ENCODE measurements at places on chromosomes 5 and 9.

- DNase-seq, result peak; percentile 56
Observed at GRCh38 chr9:31908158-31908890, 476.1 kb upstream of the ACO1 start.

DNA sequence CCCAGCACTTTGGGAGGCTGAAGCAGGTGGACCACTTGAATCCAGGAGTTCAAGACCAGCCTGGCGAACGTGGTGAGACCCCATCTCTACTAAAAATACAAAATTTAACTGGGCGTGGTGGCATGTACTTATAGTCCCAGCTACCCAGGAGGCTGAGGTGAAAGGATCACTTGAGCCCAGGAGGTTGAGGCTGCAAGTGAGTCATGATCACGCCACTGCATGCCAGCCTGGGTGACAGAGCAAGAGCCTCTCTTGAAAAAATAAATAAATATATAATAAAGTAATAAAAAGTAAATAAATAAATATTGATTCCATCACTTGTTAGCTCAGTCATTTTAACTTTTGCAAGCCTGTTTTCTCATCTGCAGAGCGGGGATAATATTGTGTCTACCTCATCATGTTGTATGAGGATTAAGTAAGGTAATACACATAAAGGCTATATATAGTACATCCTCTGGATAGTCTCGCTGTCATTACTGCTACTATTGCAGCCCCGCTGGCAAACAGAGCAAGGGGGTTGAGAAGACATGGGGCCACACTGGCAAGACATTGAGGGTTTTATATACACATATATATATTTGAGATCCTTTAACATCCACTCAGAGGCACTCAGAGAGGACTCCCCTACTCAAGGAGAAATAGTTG, 210.9 kb downstream of the C9orf152 start:
- no peak for DNase-seq

DNA sequence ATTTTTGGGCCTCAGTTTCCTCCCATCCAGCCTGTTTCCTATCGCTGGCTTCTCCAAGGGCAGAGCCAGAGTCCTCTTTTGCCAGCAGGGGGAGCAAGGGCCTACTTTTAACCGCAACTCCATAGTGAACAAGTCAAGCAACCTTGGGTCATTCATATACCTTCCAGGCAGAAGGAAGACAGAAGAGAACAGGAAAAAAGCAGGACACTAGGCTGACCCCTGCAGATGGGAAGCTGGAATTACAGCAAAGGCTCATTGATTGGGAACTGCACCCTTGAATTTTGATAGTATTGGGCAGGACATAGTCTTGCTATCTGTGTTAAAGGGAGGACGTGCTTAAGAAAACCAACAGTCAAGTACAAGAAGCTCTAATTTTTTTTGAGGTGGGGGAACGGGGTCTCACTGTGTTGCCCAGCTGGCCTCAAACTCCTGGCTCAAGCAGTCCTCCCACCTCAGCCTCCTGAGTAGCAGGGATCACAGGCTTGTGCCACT, 30.1 kb downstream of the QRFP start:
- peak; percentile 78 for DNase-seq

DNA sequence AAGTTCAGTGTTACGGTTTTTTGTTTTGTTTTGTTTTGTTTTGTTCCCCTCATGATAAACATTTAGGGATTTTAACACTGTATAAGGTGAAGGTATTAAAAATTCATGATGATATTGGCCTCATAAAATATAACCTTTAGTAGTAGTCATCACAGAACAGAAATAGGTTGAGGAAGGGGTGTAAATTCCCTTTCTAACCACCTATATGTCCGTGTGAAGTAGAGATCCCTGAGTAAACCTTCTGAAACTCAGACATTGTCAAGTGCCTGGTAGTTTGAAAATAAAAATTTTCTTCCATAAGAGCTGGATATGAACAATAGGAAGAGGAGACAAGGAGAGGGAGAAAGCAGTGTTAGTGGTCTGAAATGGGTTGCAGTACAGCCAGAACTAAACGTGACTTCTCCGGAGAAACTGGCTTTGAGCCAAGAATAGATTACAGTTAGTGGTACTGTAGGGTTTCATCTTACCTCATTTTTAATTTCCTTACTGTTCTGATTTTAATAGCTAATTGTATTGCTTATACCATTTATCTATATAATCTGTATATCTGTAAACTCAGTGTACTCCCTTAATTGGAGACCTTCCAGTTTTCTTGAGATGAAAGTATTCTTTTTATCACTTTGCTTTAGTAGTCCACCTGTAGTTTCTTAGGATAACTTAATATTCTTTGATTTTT, 18.3 kb downstream of the UGCG start:
- DNase-seq, result no peak

GRCh38 chr9:115849679-115850412, 303.7 kb upstream of the PAPPA start:
- DNase-seq, result no peak

- DNase-seq, result no peak
Observed at GRCh38 chr9:68418259-68418845, 61.9 kb downstream of the PGM5 start.

GRCh38 chr5:67353500-67354450, 157.2 kb upstream of the CD180 start:
- DNase-seq, result peak; percentile 70

DNA sequence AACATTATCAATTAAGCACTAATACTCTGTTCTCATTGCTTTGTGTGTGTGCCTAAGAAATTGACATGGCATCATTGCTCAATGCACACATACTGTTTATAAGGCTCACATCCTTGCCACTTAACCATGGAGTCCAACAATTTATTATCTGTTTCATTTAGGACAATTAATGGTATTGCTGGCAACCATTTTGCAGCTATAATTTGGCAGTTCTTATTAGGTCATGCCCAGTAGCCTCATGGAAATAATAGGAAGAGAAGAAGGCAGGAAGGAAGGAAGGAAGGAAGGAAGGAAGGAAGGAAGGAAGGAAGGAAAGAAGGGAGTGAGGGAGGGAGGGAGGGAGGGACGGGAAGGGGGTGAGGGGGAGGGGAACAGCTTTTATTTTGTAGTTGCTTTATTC, 285.5 kb upstream of the SLC24A2 start:
- no peak for DNase-seq

- DNase-seq, result no peak
Observed at GRCh38 chr9:19965336-19965735, 176.5 kb upstream of the SLC24A2 start.

DNA sequence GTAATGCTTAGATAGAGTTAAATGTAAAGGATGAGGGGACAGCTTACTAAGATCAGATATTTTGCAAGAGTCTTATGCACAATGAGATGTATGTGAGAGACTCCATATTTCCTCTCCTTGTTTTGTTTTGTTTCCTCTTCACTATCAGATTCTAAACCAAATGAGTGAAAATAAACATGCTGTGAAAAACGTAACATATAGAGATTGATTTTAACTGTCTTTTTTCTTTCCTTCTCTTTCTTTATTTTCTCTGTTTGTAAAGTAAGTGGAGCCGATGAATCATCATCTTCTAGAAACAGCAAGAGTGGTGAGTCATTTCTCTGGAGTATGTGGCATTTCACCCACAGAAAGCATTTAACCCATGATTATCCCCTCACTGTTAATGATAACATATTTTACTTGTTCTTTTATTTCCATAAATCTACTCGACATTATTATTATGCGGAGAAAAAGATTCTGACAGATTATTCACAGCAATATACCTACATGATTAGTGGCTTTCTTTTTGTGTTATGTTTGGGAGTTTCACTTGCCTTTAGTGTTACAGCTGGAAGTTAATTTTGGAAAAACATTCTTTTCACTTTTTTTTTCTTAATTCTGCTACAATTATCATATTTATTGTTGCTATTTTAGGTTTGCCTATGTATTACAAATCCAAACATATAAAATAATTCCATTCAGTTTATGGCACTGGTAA, 2.1 kb upstream of the ANXA1 start:
- DNase-seq, result peak; percentile 48

GRCh38 chr9:96688187-96688586, 33.1 kb upstream of the PRXL2C start:
- DNase-seq, result no peak

DNA sequence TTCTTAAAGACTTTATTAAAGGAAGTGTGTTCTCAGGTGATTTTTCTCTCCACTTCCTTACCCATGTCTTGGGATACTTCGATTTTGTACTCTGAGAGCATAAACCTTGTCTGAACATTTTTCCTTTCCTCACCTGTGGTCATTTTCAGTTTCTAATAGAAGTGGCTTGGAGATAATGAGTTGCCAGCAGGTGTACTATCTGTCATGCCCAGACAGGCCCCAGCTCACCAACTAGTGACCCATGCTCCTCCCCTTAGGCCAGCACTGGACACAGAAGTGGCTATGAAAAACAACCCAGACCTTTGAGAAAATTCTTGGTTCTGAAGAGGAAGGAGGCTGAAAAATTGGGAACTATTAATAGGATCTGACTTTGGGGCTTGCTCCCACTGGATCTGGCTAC, 49.2 kb upstream of the SMIM32 start:
- no peak for DNase-seq

DNA sequence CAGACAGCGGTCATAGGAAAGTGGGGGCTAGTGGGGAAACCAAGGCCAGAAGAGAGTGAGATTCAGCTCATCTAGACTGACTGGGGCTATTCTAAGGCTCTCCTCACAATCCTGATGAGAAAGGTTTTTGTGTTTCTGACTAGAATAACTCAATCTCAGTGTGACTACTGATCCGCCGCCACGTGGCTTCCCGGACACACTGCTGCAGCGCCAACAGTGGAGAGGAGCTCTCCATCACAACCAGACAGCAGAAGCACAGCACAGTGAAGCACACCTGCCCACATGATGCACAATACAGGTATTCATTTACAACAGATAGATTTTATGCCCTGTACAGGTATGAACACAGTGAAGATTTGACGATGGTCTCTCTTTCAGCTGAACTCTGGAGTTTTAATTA, 25.4 kb downstream of the NREP start:
- DNase-seq, result no peak

DNA sequence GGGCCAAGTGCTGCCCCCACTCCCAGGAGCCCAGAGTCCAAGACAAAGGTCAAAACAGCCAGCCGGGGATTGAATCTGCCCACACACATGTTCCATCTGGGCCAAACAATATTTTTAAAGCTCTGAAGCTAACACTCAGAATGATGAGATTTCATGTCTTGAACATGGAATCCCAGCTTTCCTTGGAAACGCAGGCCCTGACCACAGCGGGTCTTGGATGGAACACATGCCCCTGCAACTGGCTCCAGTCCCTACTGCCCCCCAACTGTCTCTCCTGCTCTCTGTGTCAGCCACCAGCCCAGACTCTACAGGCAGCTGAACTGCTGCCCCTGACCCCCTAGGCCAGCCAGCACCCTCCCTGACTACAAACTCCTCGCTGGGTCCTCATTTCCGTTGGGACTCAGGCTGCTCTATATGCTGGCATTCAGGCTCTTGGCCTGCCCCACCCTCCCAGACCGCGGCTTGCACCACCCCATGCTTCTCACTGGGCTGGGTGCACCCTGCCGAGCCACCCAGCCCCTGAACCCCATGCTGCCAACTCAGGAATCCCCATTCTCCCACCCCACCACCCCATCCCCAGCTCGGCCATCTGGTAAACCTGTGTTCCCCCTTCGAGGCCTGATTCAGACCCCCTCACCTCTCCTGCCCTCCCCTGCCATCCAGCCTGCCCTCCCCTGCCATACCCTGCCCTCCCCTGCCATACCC, 71.7 kb downstream of the ADAMTS2 start:
- DNase-seq, result no peak

DNA sequence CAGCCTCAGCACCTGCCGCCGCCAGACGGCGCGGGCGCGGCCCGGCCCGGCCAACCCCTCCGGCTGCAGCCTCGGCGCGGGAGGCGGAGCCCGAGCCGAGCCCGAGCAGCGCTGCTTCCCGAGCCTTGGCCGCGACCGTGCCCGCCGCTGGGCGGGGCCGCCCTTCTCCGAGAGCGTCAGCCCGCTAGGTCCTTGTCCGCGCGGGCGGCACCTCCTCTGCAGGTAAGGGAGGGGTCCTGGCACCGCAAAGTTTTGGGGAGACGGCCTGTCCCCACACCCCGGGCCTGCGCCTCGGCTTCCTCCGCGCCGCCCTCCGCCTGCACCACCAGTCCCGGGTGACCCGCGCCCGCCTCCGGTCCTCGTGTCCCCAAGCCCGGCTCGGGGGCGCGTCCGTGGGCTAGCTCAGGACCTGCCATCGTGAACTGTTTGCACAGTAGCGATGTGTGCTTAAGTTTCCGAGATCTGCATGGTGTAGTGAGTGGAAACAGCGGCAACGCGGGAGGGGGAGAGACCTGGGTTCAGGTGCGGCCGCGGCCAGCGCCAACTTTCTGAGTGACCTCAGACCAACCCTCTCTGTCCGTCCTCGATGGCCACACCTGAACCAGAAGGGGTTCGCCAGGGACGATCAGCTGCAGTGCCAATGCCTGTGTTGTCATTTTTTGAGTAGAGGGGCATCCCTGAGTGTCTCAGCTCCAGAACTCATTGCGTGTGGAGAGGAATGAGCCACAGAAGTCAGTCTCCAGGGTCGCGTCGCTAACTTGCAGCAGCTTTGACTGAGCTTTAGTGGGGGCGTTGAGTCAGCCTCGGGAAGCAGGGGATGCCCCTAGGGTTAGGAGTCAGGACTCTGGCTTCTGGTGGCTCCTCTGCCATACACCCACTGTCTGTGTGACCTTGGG, at the start of gene FRMPD1:
Gene FRMPD1, plus strand, starts transcription at position 82 of the 896 bp plus-strand sequence. CDS start 41,688 bp downstream, outside the sequence.
- DNase-seq, result peak; percentile 82

DNA sequence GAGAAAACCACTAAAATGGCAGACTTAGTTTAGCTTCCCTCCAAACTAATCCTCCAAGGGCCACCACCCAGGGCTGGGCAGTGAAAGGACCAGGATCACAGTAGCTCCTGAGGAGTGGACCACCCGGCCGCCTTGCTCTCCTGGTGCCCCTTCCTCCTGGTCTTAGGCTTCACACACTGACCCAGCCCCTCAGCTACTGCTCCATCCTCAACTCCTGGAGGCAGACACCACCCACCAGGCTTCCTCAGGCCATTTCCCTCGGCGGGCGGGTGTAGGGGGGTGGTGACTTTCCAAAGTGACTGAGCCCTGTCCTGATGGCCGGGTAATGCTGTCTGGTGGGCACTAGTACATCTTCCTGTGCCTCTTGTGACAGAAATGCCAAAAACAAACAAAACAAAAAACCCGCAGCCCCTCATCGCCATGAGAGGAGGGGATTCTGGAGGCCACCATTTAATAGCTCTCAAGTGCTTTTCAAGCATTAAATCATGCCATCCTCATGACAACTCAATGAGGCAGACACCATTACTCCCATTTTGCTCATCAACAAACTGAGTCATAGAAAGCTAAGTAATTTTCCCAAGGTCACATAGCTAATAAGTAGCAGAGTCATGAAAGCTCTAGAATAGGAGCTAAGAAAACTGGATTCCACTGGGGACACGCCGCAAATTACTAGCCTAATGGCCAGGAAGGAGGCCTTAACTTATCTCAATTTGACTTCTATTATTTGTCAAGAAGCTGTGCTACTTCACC, 91.3 kb upstream of the LRRTM2 start:
- DNase-seq, result no peak

Measured in RPMI8226 (cell line).